Stimulated activated naive CD4-positive, alpha-beta T cell treated with Interleukin-2 at 50 U/mL for 16 hours (primary cell): ENCODE measurements at places on chromosomes 16 and 17.

DNA sequence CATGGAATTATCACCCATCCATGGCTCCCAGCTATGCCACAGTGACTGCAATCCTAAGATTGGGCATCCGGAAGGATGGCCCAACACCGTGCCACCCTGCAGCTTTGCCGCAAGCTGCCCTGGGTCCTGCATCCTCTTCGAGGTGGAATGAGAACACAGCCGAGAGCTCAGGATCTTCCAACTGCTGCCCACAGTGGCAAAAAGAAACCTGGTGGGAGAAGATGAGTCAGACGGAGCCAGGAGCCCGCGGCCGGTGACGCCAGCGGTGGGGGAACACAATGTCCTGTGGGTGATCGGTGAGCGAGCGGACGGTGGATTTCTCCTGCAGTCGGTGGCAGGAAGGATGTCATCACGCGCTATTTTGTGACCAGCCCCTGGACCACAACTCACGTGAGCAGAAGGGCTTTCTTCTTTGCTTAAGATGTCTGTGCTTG, 20.1 kb downstream of the CD7 start:
- DNase-seq = peak; percentile 86

GRCh38 chr16:89115216-89115861, 21.7 kb downstream of the ACSF3 start:
- DNase-seq = peak; percentile 75

GRCh38 chr17:59145571-59146096, 9.4 kb downstream of the SKA2 start:
- DNase-seq = no peak

GRCh38 chr17:33234233-33234632, 58.9 kb downstream of the ASIC2 start:
- DNase-seq = no peak

GRCh38 chr16:23068079-23068736, 81.0 kb downstream of the USP31 start:
- DNase-seq = no peak

DNA sequence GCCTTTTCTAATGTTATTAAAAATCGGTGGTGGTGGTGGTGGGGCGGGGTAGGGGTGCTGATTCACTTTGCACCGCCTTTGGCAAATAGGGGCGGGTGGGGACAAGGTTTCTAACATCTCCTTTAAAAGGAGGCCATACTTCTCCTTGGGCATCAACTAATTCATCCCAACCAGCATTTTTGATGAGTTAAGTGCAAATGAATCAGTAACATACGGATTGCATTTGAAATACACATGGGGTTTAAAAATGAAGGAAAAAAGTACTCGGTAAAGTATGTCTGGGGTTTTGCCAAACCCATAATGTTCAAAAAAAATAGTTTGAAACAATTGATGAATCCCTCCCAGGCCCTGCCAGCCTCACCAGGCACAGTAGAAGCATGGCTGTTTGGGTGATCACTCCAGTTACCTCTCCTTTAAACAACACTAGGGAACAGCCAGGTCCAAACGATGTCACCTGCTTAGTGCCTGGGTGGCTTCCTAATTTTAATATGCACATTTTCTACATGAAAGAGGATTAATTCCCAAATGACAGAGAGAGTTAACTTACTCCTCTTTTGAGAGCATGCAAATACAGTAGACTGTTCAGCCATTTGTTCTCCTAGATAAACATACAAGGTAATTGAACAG, 107.2 kb downstream of the ANKFN1 start:
- no peak for DNase-seq

DNA sequence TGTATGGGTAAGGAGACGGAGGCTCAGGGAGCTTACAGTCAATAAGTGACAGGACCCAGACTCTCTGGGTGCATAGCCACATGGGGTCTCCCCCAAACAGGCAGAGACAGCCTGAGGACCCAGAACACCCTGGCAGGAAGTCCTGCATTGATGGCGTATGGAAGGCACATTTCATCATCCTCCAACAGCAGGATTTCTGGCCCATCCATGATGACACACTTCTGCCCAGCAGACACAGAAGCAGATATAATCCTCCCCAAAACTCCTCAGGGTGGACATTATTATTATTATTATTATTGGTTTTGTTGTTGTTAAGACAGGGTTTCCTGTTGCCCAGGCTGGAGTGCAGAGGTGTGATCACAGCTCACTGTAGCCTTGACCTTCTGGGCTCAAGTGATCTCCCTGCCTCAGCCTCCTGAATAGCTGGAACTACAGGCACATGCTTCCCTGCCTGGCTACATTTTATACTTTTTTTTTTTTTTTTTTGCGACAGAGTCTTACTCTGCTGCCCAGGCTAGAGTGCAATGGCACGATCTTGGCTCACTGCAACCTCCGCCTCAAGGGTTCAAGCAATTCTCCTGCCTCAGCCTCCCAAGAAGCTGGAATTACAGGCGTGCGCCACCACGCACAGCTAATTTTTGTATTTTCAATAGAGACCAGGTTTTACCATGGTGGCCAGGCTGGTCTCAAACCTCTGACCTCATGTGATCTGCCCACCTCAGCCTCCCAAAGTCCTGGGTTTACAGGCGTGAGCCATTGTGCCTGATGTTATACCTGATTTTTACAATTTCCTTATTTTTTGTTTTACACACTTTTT, 6.8 kb upstream of the HROB start:
- DNase-seq = no peak

- DNase-seq = no peak
These were observed 546 bp downstream of the SNN start for GRCh38 chr16:11668623-11669379.

DNA sequence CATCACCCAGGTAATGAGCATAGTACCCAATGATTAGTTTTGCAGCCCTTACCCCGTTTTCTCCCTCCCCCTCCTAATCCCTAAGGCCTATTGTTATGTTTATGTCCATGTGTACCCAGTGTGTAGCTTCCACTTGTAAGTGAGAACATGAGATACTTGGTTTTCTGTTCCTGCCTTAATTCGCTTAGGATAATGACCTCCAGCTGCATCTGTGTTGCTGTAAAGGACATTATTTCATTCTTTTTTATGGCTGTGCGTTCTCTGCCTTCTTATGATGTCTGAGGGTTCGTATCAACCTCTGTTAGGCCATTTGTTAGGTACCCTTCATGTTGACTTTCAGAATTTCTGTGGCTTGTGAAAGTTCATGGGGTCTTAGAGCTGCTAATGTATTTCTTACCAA, 31.0 kb downstream of the CTCF start:
- DNase-seq = no peak

- DNase-seq = no peak
These were observed 1.0 kb upstream of the EPN3 start for GRCh38 chr17:50531428-50532025.

- no peak for DNase-seq
These were observed 64.8 kb downstream of the NT5M start for GRCh38 chr17:17367931-17368330.

- no peak for DNase-seq
These were observed 11.3 kb downstream of the MCRIP1 start for GRCh38 chr17:81821603-81822311.

- DNase-seq = no peak
These were observed 34.5 kb downstream of the ABCC1 start for GRCh38 chr16:15983898-15984297.

GRCh38 chr17:29585080-29585751, 4.2 kb downstream of the GIT1 start:
- peak; percentile 29 for DNase-seq

DNA sequence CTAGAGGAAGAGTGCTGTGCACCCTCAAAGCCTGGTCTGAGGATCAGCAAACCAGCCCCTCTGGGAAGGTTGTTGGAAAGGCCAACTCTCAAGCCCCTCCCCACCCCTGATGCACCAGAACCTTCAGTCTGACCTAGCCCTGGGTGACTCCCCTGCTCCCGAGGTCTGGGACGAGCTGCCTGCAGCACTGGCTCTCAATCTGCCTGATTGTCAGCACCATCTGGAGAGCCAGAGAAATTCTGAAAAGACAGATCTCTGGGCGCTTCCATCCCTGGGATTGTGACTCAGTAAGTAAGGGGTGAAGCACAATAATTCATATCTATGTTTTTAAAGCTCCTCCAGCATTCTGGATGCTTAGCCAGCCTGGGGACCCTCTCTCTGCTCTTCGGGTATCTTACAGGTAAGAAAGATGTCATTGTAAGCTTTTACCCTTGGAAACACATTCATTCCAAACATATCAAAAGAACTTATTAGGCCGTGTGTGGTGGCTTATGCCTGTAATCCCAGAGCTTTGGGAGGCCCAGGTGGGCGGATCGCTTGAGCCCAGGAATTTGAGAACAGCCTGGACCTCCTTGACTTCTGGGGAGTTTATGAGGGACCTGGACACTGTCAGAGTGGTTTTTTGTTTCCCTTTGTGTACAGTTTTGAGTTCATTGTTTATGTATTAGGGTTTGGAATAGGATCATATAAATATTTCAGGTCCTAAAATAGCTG, 147.5 kb downstream of the KCNJ12 start:
- no peak for DNase-seq

DNA sequence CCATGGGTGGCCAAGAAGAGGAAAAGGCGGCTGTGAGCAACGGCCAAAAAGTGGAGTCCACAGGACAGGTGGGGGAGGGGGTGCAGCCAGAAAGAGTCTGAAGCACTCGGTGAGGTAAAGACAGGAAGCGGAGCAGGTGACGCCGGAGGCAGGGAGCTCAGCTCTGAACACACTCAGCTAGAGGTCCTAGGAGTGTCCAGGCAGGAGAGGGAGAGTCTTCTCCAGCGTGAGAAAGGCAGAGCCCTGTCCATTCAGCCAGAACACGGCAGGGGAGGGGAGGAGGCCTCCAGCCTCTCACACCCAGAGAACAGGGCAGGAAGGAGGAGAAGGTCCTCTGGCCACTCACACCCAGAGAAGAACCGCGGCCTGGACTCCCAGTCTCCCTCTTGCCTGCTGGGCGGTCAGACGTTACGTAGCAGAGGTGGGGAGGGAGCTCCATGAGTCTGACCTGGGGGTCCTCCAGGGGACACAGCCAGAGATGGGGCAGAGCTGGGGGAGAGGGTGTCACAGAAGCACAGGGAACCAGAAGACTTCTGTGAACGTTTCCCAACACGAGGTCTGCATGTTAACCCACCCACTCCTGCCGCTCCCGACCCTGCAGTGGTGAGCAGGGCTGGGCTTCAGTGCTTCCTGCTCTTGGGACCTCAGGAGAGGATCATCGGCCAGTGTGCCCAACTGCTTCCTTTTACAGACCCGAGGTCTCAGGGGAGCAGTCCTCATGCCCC, 89.2 kb downstream of the ABR start:
- no peak for DNase-seq

GRCh38 chr16:12677502-12677901, 126.2 kb downstream of the CPPED1 start:
- DNase-seq = no peak

- DNase-seq = no peak
These were observed 2.7 kb upstream of the ZNF594 start for GRCh38 chr17:5194346-5194745.

DNA sequence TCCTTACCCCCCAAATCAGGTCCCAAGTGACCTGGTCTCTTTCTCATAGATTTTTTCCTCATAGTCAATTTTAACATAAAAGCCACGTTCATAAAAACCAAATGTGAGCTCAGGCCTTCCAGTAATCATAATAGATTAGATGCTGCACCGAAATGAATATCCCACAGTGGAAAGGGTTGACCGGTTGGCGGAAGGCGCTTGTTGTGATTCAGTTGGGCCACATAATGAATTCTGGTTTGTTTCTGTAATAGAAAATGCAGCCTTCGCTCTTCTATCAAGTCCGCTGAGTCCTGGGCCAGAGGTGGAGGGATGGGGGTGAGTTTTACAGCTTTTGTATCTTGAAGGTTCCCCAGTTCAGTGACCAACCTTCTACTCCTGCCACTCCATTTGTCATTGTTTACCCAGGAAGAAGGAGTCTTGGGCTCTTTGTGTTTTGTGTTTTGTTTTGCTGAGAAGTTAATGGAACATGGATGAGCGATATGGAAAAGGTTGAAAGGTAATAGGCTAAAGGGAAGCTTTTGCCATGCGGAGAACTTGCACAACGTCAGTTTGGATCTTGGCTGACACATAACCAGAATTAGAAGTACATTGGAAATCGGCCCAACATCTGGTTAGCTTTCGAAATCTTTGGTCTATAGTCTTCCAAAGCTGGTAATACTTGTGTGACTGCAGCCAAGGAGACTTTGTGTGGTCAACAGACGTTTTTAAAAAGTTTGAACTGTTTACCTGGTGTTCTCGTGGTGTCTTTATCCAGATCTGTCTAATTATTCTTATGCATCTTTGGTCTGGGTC, 89.5 kb downstream of the CLEC16A start:
- no peak for DNase-seq

DNA sequence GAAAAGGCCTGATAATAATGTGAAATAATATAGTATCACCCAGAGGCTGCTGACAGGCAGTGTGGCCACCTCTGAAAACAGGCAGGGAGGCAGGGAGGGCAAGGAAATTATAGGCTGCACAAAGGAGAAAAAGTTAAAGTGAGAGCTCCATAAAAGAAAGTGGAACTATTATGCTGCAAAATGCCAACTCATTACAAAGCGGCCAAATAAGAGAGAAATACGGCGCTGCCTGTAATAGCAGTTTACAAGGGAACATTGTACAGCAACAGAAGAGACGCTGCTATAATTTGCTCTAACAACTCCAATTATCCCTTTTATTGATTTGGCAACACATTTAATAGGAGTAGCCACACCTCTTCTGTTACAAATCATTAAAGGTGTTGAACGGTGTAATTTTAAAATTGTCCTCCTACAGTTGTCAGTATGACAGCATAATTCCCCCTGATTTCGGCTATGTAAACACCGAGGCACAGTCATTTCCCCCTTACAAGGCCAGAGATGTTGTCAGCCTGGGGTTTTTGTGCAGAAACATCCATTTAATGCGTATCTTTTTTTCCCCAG, 120.3 kb downstream of the MRM1 start:
- peak; percentile 52 for DNase-seq

DNA sequence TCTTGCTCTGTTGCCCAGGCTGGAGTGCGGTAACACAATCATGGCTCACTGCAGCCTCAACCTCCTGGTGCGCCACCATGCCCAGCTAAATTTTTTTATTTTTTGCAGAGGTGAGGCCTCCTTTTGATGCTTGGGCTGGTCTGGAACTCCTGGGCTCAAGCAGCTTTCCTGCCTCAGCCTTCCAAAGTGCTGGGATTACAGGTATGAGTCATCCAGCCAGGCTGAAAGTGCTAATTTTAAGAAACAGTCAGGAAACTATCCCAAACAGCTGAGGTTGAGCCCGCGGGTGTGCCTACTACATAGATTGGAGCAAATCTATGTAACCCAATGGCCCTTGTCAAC, 738 bp upstream of the XPO6 start:
- no peak for DNase-seq

DNA sequence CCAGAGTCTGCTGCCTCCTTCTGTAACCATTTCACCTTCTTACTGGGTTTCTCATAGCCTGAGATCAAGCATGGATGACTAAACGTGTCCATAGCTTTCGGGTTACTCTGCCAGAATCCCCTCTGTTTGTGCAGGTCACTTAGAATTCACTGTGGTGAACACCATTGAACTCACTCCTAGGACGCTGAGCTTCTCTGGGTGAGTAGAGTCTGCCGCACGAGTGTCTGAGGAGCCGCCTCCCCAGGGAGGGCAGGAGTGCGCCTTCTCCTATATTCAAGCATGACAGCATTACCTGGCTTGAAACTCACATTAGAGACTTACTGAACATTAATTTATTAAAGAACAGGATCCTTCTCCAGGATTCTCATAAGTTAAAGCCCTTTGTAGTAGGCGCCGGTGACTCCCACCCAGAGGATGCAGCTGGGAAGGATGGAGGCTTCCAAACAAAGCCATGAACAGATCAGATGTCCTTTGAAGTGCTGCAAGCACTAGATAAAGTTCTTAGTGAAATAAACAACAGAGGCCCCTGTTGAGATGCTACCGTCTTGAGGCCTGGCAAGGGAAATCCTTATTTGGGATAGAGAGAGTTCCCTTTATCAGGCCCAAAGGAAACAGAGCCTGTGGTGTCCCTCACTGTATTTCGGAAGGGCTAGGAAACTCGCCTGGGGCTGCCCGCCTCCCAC, 144.6 kb upstream of the PLCG2 start:
- DNase-seq = no peak
